ENCODE measurements at places on chromosomes 7 and 10.
A peak's percentile ranks its signal among the peaks of the same experiment; 100 is the strongest.

- DNase-seq: peak; percentile 6
Observed at GRCh38 chr7:28144266-28144665, 36.3 kb downstream of the JAZF1 start.

DNA sequence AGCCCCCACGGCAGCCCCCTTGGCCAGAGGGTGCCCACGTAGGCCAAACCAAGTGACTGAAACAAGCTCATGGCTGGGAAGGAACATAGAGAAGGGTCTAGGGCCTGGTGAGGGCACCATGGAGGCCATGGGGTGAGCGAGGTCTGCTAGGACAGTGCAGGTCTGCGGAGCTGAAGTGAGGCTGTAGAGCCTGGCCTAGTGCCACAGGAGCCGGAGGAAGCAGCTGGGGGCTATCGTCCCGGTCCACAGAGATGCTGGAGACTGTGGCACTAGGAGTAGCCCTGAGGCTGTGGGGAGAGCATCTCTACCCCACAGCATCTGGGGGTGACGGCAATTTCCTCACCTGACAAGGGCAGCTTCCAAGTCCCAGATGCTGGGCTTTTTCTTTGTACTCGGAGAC, 150.3 kb downstream of the ZNF22 start:
- no peak for DNase-seq

DNA sequence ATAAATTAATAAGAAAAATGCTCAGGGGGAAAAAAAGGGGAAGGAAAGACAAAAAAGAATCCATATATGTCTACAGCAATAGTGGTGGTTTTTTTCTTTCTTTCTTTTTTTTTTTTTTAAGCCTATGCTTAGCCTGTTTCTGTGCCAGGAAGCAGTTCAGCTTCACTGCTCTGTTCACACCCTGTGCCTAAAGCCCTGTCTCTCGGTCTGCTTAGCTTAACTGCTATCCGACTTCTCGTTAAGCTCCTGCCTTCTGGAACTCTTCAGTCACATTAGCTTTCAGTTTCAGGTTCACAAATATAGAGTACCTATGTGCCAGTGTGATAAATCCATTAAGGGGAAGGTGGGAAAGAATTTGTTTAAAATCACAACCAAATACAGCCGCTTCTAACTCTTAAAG, 26.5 kb upstream of the NRG3 start:
- no peak for DNase-seq

- DNase-seq: no peak
Observed at GRCh38 chr7:26658389-26659084, 205.9 kb downstream of the SKAP2 start.

DNA sequence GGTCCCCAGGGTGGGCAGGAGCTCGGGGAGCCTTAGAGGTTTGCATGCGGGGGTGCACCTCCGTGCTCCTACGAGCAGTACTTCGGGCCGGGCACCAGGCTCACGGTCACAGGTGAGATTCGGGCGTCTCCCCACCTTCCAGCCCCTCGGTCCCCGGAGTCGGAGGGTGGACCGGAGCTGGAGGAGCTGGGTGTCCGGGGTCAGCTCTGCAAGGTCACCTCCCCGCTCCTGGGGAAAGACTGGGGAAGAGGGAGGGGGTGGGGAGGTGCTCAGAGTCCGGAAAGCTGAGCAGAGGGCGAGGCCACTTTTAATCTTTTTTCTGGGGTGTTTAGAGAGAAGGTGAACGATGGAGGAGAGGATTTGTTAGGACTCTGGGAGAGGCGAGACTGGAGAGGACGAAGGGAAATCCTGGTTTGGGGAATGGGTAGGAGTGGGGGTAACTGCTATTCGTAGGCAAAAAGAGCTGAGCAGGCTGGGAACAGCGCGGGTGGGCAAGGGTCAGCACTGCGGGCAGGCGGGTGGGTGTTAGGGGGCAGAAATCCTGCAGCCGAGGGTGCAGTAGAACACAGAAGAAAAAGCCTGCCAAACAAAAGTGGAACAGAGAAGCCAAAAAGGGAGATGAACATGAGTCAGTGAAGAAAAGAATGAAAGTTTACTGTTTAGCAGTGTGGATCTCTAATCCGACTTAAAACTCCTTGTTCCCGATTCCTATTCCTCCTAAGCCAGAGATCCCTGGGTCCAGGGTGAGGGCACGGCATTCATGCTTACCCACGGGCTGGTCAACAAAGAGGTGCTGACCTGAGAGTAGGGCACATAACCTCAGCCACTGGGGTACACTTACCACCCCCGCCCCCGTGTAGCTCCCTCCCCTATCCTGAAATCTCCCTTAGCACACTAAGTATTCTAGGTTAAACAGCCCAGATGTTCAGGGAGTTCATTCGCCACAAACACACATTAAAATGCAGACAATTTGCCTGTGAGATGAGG, 26.9 kb downstream of the PRSS2 start:
- DNase-seq: no peak

- DNase-seq: no peak
Observed at GRCh38 chr7:24440892-24441291, 132.4 kb upstream of the PALS2 start.

- DNase-seq: no peak
Observed at GRCh38 chr7:158083526-158084310, 503.9 kb downstream of the PTPRN2 start.

GRCh38 chr7:81299711-81300110, 380.9 kb upstream of the SEMA3C start:
- no peak for DNase-seq

- no peak for DNase-seq
Observed at GRCh38 chr7:17548014-17548653, 249.7 kb downstream of the AHR start.

- DNase-seq: no peak
Observed at GRCh38 chr7:67206452-67206851, 209.8 kb downstream of the TYW1 start.

GRCh38 chr7:24059775-24060174, 224.2 kb upstream of the NPY start:
- DNase-seq: no peak

- no peak for DNase-seq
Observed at GRCh38 chr7:54543051-54543488, 895 bp downstream of the VSTM2A start.

DNA sequence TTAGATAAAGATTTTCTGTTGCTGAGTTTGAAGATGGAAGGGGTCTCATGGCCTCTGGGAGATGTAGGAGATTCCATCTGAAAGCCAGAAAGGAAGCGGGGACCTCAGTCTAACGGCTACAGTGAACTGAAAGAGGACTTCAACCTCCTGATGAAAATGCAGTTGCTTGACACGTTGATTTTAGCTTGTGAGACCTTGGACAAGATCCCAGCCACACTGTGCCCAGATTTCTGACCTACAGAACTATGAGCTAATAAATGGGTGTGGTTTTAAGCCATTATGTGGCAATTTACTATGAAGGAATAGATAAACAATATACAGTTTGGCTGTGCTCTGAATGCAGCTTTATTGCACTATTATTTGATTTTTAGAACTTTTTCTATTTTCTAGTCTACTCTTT, 342.3 kb upstream of the SEMA3D start:
- no peak for DNase-seq

- DNase-seq: no peak
Observed at GRCh38 chr10:306675-307185, 171.5 kb downstream of the ZMYND11 start.

DNA sequence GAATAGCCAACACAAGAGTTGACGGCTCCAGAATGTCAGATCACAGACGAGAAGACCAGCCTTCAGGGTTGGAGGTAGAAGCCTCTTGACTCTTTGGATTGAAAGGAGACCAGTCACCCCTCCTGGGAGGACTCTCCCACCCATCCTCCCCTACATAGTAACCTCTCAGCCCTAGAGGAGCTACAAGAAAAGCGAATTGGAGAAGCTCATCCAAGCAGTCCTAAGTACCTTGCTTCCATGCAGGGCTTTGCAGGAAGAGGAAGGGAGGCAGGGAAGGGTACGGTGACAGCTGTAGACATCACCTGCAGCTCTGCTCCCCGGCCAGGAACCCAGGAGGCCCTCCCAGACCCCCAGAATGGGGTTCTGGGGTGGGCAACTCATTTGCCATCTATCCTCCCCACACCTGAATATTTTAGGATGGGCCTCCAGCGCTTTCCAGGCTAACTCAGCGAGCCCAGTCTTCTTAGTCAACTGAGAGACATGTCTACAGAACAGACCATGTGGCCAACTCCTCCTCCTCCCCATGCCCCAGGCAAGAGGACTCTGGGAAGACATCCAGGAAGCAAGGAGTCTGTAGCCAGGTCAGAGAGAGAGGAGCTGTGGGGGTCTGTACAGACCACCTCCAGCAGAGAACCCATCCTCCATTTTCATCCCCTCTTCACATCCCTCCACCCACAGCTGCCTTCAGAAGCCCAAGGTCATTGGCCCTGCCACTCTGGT, 55.6 kb upstream of the LBX1 start:
- no peak for DNase-seq

All from amygdala (tissue), 56 donors.